GM19239 (cell line): ENCODE measurements at places on chromosomes 3 and 15.

- no peak for DNase-seq
Measured at GRCh38 chr3:17938313-17938712, 195.9 kb upstream of the TBC1D5 start.

DNA sequence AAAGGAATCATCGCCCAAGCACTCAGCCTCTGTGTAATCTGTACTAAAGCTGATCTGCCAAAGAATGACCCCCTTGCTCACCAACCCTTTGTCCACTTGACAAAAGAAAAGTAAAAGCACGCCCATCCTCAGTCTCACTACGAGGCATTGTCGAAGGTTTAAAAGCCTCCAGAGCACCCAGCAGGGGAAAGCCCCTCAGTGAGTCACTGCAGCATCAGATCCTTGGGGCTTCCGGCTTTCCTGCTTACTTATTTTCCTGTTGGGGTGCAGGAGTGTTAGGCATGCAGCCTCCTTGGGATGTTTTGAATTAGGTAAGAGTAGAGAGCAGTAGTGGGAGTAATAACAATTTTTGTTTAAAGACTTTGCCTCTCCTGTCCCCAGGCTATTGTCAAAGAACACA is 216.1 kb downstream of the MTHFS start:
- no peak for DNase-seq

DNA sequence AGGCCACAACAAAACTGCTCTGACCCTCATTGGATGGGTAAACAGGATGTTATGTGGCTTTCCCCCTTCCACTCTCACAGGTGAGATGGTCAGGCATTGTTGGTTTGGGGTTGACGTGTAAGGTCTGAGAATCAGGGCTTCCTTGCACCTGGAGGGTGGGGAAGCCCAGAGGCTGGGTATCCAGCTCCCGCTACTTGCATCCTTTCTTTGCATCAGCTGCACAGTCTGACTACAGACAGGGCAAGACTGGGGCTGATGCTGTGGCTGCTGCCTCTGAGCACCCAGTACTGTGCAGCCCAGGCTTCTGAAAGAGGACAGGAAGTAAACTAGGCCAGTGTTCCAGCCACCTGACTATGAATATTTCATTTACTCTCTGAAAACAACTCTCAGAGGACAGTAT is 58.0 kb upstream of the ATP2B2 start:
- DNase-seq, result no peak

DNA sequence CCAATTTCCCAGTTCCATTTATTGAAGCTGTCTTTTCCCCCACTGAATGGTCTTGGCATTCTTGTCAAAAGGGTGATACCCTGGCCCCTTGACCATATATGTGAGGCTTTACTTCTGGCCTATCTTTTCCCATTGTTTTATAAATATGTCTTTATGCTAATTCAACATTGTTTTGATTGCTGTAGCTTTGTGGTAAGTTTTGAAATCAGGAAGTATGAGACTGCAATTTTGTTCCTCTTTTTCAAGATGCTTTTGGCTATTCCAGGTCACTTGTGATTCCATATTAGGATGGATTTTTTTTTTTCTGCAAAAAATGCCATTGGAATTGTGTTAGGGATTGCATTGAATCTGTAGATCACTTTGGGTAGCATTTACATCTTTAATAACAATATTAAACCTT is 141.2 kb upstream of the MANF start:
- no peak for DNase-seq

DNA sequence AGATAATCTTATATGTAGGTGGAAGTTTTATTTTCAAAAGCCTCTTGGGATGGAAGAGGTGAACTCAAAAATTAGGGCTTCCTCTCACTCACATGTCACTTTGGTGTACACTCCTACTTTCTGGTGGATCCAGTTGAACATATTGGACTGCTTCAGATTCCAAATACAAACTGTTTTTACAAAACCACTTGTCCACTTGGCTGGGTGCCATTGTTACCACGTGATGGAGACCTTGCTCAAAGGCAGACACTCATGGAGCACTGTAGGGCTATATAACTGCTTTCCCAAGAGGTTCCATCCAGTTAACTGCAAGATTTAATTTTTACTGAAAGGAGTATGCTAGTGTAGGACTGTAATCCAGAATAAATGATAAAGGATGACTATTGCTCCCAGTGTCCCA is 307.0 kb downstream of the EPHA6 start:
- DNase-seq, result no peak

GRCh38 chr3:129429602-129430001 is 1.2 kb upstream of the EFCAB12 start:
- no peak for DNase-seq

DNA sequence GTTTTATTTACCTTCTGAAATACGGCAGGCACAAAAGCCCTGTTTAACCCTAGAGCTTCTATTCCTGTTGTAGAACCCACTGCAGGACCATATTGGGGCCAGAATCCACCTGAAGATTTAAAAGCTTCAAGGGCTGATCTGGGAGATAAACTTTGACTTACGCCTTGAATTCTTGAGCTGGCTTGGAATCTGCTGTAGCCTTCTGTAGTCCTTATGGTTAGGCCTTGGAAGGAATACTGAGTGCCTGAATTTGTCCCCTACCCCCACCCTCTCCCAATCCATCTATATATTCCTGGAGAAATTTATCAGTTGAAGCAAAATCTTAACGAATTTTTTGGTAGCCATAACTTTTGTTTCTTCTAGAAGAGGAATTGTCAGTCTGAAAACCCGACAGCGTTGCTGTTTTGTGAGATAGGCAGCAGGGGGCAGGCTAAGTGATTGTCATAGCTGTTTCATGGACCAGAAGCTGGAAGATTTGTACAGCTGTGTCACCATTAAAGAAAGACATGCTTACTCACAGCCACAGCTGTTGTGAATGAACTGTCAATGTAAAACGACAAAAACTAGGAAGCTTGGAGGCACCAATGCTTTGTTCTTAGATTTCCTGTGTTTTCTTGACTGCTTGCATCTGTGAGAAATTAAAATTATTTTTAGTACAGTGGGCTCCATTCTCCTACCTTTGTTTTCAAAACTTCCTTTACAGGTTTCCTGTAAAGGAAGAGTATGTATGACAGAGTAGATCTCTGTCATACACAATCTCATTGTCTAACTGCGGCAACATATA is 12.8 kb downstream of the LXN start:
- DNase-seq, result no peak

DNA sequence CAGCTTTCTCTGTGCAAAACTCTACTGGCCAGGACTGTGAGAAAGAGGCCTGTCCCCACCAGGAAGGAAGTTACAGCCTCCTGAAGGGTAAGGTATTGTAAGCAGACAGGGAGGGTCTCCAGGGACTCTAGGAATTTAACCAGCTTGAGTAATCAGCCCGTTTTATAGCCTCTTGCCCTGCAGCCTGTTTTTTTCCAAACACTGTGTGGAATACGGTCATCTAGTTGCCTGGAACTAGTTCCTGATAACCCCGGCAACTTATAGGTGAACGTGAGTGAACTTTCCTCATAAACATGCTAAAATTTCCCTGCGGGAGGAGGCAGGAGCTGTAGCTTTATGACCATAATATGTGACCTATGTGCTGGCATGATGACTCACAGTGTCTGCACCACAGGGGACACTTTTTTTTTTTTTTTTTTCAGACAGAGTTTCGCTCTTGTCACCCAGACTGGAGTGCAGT is 60.1 kb upstream of the DAZL start:
- no peak for DNase-seq

DNA sequence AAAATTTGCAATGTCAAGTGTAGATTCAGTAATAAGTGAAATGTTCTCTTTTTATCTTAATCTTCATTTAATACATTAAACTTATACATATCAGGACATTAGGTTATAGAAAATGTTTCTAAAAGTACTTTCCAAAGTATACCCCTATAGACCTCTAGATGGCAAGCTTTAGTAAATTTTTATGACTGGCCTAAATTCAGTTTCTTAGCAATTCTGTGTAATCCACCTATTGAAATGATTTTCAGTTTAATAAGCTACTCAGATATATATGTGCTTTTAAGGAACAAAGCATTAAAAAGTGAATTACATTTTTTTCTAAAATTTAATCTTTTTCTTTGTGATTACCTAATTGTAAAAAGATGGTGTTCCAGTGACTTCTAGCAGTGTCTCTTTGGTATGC is 342.2 kb downstream of the GBE1 start:
- DNase-seq, result no peak

- DNase-seq, result no peak
Measured at GRCh38 chr3:170690661-170690981, 104.7 kb upstream of the SLC7A14 start.

DNA sequence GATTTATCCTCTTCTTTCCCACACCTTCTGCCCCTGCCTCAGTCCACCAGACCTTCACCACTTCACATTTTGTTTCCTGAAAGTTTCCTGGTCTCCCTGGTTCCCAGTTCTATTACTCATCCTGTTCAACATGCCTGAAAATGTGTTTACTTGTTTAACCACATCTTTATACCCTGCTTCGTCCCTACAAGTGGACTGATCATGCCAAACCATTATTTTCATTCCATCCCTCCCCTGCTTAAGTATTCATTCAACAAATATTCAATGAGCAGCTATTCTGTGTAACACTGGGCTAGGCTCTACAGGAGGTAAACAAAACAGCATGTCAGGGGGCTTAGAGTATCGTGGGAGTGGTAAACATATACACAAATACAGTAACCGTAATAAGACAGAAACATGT is 5.5 kb downstream of the MYO5A start:
- no peak for DNase-seq
